ENCODE measurements at places on chromosomes 2 and 18.
A peak's percentile ranks its signal among the peaks of the same experiment; 100 is the strongest.

GRCh38 chr2:120958623-120959366 is 223.1 kb downstream of the GLI2 start:
- no peak for DNase-seq

GRCh38 chr2:56831780-56832179 is 648.0 kb downstream of the CCDC85A start:
- no peak for DNase-seq

DNA sequence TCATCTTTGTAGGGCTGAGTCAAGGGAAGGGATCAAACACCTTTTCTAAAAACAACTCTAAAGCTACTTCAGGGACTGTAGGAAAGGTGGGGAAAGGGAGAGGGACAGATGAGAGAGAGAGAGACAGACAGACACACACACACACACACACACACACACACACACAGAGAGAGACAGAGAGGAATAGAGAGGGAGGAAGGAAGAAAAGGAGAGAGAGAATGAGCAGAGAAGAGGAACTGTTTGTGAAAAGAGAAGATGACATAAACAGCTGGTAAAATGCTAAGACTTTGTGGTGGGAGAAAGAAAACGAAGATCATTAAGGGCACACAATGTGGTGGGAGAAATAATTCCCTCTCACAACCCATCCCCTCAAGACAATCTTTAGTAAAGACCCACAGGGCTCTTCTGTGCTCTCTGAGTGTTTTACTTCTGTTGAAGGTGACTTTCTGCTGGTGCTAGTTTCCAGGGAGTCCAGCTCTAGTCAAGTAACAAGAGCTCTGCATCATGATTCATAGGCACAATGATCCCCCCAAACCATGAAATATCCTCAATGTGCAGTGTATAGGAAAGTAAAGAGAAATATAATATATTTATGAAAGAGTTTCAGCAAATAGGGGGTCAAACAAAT is 77.2 kb upstream of the STK17B start:
- DNase-seq = no peak

- no peak for DNase-seq
These were observed 316.3 kb upstream of the CXCR4 start for GRCh38 chr2:136434251-136434715.

DNA sequence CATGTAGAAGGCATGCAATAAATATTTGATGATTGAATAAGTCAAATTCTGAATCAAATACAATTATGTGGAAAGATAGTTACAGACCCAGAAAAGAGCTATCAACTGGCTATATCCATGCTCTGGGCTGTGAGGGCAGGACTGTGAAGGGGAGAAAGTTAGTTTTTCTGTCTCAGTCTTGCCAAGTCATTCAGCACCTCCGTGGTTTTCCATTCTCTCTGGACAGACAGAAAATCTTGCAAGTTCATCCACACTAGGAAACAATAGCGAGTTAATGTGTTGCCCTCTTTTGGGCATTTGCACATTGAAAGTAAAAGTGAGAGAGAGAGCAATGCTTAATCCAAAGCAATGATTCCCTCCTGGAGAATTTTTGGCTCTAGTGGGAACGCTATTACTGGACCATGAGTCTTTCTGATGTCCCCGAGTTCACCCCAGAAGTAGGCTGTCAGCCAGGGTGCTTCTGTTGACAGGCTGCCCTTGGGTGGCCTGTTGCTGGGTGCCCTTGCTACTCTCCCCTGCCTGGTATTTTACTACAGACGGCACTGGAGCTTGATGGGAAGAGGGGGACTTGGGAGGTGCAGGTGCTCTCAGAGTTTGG is 238.3 kb downstream of the LOXHD1 start:
- no peak for DNase-seq

DNA sequence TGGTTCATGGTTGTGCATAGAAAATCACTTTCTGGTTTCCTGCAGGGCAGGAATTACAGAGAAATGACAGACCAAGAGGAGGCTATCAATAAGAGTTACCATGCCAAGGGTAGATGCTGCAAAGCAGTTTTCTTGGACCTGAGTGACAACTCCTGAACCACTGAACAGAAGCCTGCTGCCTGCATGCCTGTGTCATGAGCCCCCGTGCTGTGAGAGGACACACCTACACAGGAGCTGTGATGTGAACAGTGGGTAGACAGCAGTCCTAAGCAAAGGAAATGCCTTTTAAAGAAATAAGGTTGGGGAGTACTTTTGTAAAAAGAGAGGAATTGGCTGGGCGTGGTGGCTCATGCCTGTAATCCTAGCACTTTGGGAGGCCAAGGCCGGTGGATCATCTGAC is 54.2 kb upstream of the CREB1 start:
- DNase-seq = no peak

DNA sequence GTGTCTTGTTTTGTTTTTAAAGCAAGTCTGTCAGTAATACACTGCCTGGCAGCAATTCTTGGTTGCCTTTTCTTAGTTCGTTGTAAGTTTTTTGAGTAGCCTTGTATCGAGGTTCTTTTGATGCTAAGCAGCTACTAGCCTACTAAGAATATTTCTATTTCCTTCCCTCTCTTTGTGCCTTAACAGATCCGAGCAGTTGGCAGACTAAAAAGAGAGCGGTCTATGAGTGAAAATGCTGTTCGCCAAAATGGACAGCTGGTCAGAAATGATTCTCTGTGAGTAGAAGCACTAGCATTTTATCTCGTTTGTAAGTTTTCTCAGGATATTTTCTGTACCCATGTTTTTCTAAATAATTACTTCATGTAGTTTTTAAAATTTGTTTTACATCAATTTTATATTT is 15.1 kb downstream of the MFF start:
- no peak for DNase-seq

- no peak for DNase-seq
These were observed 322.3 kb upstream of the SETBP1 start for GRCh38 chr18:44358402-44358801.

GRCh38 chr18:79634593-79635426 is 44.8 kb upstream of the CTDP1 start:
- no peak for DNase-seq

DNA sequence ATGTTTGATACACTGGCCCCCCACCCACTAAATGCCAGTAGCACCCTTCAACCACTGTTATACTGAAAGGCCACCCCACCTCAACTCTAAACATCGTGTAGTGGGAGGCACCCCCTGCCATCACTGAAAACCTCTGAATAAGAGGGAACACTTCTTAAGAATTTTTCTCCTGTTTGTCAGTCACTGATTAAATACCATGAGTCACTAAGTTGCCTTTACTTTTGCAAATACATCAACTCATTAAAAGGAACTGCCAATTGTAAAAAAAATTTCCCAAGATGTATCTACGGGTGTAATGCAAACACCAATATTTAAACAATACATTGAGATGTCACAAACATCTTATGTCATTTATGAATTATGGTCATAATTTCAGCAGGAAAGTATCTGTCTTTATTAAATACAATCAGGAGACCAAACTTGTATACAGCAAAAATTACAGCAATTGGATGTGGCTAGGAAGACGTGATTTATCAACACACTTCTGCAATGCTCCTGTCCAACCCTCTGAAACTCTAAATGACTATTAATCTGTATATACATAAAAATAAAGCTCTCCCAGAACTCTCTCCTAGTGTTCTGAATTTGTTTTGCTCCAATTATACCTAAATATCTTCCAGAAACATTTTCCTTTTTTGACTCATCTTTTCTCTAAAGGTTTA is 144.1 kb upstream of the STK17B start:
- DNase-seq = no peak

DNA sequence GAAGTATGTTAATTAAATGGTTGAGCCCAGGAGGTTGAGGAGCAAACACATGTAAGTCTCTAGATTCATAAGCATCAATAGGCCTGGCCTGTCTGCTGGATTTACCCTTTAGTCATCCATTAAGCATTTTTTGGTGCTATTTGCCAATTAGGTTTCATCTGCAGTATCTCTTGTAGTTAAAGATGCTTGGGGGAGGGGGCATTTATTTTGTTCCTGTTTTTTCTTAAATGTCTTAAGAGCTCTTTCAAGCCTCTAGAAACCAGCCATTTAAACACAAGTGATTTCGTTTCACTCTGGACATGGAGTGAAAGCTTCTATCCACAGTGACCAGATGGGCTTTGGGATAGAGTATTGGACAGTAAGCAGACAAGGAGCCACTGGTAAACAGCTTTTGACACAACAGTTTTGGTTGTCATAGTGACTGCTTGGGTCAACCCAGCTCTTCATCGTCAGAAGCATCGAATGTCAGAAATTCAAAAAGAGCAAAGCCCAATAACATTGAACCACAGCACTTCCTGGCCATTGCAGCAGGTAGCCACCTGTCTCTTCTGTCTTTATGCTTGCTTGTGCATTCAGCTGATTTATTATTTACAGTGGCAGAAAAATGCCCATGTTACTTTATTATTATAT is 4.9 kb downstream of the QPCT start:
- no peak for DNase-seq

DNA sequence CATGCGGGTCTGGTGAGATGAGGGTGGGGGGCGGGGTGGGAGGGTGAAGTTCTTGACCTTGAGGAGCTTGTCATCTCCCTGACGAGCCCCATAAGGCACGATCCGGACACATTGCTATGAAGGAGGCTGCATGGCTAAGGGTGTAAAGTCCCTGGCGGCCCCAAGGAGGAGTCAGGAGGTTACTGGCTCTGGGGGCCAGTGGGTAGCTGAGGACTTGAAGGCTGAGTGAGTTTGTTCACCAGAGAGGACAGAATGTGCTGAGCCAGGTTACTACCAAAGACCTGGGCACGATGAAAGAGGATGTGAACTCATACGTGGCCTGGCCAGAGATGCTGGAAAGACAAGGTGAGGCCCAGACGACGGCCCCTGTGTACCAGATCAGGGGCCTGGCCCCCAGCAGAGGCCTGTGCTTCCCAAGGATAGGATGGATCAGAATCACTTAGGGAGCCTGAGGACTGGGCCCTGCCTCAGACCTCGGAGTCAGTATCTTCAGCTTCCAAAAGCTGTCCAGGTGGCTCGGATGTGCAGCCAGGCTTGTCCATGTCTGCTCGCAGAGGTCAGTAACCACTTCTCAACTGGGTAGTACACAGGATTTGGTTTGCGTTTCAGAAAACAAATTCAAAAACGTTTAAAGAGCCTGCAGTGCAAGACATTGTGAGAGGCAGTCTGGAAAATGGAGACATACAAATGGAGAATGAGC is 110.9 kb downstream of the RNF144A start:
- no peak for DNase-seq

GRCh38 chr2:147910990-147911473 is 66.2 kb downstream of the ACVR2A start:
- peak; percentile 75 for DNase-seq

- no peak for DNase-seq
These were observed 112.8 kb downstream of the ZNF516 start for GRCh38 chr18:76382275-76382674.

- DNase-seq = no peak
These were observed 3.0 kb upstream of the OSR1 start for GRCh38 chr2:19361325-19361990.

DNA sequence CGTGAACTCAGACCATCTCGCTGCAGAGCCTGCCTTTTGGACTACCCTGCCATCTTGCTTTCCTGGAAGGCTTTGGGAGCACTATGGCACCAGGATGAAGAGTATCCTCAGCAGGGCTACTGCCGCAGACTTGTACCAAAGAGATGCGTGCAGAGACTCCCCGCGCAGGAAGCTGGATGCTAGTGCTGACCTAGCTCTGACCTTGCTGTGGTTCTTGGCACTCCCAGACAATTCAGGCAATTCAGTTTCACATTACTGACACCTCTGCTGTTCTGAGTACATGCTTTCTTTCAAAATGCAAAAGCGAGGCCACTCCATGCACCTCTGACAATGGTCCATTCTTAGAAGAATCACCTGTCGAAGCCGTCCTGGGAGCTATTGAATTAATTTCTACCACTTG is 251.5 kb upstream of the MEX3C start:
- no peak for DNase-seq

DNA sequence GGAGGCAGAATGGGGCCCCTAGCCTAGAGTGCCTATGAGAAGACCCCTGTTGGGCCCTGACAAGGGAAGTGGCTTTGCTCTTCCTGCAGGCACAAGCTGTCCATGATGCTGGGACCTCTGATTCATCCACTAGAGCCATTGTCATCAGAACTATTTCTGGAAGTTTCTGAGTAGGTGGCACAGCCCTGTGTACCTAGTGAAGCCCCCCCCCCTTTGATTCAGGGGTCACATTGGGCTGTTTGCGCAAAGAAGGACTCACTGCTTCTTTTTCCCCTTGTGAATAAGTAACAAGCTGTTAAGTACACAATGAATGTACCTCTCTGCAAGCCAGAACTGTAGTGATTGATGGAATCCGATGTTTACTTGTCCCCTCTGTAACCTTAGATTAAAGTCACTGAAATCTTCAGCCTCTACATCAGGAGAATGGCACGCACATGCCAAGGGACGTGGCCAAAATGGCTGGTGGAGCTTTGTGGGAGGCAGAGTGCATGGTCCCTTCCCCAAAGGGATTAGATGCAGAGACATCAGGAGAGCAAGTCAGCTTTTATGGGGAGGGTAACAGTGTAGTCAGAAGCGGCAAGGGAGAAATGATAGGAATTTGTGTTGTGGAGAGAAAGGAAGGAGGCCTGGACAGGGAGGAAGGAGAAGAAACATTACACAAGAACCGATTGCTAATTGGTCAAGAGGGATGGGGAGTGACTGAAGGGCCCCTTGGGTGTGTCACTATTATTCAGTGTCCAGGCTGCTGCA is 267.6 kb upstream of the RAB12 start:
- DNase-seq = no peak

DNA sequence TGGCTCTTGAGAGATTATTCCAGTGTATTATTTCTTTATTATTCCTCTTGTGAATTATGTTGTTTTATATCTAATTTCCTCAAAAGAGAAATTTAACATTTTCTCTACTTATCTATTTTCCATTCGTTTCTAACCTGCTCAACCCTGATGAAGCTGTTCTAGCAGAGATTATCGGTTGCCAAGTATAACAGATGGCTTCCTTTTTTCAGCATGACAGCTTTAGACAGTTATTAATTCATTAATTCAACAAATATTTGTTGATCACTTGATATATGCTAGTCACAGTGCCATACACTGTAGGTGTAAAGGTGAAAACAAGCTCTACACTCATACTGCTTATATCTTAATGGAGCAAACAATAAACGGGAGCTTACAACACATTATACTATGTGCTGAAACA is 137.9 kb upstream of the UBE2E3 start:
- no peak for DNase-seq

DNA sequence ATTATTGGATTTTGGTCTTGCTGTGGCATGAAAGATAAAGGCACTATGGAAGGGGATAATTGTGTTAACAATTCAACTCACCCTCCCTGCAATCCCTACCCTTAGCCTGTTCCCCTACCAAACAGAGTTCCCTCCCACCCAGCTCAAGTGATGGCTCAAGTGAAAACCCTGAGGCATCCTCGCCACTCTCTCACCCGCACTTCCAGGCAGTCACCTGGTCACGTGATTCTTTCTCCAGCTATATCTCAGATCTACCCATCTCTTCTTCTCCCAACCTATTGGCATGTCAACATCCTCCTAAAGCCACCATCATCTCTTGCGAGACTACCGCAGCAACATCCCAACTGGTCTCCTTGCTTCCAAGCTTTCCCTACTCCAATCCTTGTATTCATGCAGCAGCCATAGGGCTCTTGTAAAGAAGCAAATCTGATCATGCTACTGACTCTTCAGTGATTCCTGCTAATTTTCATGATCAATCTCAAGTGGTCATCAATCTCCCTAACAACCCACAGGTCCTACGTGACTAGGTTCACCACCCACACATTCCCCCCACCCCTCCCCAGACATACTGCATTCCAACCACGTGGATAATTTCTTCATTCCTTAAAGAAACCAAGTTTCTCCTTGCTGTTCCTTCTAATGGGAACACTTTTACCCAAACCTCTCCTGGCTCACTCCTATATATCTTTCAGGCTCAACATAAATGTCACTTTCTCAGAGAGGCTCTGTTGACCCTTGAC is 66.7 kb downstream of the MBD2 start:
- no peak for DNase-seq

GRCh38 chr2:239262484-239263230 is 138.2 kb downstream of the HDAC4 start:
- no peak for DNase-seq

Measured in muscle of arm (tissue), 14 donors.